Effector memory CD8-positive, alpha-beta T cell (primary cell): ENCODE measurements at places on chromosomes 4 and X.

- H3K36me3 ChIP-seq, result peaks cover 37% of the 10 kb centered on the region
- H3K4me3 ChIP-seq, result peak overlapping the region; percentile 94
- H3K27ac ChIP-seq, result peak overlapping the region; percentile 99
- no peaks in the 10 kb centered on the region for H3K27me3 ChIP-seq
- peaks cover 52% of the 10 kb centered on the region for H3K4me1 ChIP-seq
Measured at GRCh38 chr4:7971881-7972500, 32.3 kb upstream of the AFAP1 start.

DNA sequence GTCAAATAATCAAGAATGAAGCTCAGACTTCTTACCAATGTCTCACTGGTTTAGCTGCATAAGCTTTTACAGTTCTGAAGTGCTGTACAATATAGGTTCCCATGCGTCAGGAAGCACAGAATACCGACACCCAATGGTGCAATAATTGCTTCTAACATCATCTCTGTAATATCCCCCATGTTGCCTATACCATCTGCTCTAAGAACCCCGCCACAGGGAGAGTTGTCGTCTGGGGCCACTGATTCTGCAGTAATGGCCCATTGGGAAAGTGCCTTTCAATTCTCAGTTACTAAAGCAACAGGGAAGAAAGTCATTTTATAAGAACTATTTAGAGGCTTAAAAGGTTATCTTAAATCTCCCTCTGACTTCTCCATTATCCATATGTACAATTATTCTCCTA lies 94.9 kb downstream of the GLRA3 start:
- no peaks in the 10 kb centered on the region for H3K36me3 ChIP-seq
- no peaks in the 10 kb centered on the region for H3K4me1 ChIP-seq
- DNase-seq, result no peak
- H3K27me3 ChIP-seq, result no peaks in the 10 kb centered on the region
- no peak overlapping the region for H3K27ac ChIP-seq
- no peak overlapping the region for H3K4me3 ChIP-seq

- DNase-seq, result no peak
- no peaks in the 10 kb centered on the region for H3K27me3 ChIP-seq
- peaks cover 54% of the 10 kb centered on the region for H3K4me1 ChIP-seq
- no peak overlapping the region for H3K4me3 ChIP-seq
Measured at GRCh38 chrX:40086569-40087335, 11.0 kb downstream of the BCOR start.

- H3K4me3 ChIP-seq, result no peak overlapping the region
- no peaks in the 10 kb centered on the region for H3K4me1 ChIP-seq
- H3K27me3 ChIP-seq, result no peaks in the 10 kb centered on the region
- no peaks in the 10 kb centered on the region for H3K36me3 ChIP-seq
Measured at GRCh38 chrX:14363728-14364127, 165.6 kb upstream of the GLRA2 start.

DNA sequence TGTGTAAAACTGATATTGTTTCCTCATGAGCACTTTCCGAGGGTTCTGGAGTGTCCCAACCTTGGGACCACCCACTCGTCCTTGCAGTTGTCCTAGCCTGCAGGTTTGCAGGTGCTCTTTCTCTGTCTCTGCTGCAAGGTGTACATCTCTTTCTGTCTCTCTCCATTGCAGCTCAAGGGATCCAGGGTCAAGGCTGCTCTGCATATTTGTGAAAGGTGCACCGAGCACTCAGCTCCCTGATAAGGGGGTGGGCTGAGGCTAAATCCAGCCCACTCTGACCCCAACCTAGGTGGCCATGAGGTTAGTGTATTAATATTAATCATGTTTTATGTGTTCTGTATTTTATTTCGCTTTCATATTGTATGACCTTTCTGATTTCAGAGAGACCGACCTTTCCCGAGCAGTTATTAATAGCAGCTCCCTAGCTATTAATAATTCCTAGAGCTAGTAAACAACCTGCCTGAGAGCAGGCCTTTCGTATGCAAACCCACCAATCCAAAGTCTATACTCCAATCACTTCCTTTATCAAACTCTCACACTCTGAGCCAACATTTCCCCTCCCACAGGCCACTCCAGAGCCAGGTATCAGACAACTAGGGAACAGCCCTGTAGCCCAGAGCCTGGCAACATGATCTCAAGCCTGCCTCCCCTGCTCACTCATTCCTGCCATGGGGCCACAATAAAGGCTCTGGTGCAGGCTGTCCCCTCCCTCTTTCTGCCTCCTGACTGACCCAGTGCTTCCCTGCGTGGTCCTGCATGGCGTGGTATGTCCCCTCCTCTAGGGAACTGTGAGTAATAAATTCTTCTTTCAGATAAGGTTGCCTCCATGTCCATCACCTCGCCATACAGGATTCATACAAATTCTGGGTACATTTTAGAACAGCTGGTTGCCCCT lies 73.9 kb downstream of the SLC2A9 start:
- DNase-seq, result no peak
- H3K27ac ChIP-seq, result no peak overlapping the region
- H3K27me3 ChIP-seq, result peaks cover 19% of the 10 kb centered on the region
- no peaks in the 10 kb centered on the region for H3K36me3 ChIP-seq
- no peaks in the 10 kb centered on the region for H3K4me1 ChIP-seq

DNA sequence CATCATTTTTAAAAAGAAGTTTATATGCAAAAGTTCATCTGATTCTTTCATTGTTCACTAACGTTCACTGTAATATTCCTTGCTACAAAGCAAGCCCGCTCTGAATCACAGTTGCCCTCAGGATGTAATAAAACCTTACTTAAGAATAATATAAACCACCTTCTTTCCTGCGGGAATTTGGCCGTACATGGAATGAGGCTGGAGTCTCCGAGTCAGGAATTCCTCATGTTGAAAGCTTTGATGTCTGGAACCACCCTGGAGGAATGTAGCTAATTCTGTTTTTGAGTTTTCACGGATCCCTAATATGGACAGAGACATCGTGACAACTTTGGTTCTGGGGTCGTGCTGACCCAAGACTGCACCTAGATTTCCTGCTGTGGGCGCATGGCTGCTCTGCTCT lies 58.5 kb downstream of the CRLF2 start:
- H3K27ac ChIP-seq, result no peak overlapping the region
- no peak overlapping the region for H3K4me3 ChIP-seq
- no peaks in the 10 kb centered on the region for H3K27me3 ChIP-seq
- H3K36me3 ChIP-seq, result peaks cover 2% of the 10 kb centered on the region
- DNase-seq, result no peak

DNA sequence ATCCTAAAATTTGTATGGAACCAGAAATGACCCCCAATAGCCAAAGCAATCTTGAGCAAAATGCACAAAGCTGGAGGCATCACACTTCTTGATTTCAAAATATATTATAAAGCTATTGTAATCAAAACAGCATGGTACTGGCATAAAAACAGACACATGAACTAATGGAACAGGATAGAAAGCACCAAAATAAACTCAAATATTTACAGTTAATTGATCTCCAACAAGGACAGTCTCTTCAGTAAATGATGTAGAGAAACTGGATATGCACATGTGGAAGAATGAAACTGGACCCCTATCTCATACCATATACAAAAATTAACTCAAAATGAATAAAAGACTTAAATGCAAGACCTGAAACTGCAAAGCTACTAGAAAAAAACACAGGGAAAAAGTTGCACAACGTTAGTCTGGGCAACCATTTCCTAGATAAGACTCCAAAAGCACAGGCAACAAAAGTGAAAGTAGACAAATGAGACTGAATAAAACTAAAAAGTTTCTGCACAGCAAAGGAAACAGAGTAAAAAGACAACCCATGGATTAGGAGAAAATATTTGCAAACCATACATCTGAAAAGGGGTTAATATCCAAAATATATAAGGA lies 64.9 kb downstream of the CD99L2 start:
- peaks cover 3% of the 10 kb centered on the region for H3K36me3 ChIP-seq
- H3K4me1 ChIP-seq, result peaks cover 1% of the 10 kb centered on the region
- H3K27me3 ChIP-seq, result no peaks in the 10 kb centered on the region

GRCh38 chr4:5858020-5858769 lies 34.7 kb downstream of the CRMP1 start:
- no peaks in the 10 kb centered on the region for H3K36me3 ChIP-seq
- peaks cover 7% of the 10 kb centered on the region for H3K27me3 ChIP-seq
- no peaks in the 10 kb centered on the region for H3K4me1 ChIP-seq
- no peak overlapping the region for H3K4me3 ChIP-seq

DNA sequence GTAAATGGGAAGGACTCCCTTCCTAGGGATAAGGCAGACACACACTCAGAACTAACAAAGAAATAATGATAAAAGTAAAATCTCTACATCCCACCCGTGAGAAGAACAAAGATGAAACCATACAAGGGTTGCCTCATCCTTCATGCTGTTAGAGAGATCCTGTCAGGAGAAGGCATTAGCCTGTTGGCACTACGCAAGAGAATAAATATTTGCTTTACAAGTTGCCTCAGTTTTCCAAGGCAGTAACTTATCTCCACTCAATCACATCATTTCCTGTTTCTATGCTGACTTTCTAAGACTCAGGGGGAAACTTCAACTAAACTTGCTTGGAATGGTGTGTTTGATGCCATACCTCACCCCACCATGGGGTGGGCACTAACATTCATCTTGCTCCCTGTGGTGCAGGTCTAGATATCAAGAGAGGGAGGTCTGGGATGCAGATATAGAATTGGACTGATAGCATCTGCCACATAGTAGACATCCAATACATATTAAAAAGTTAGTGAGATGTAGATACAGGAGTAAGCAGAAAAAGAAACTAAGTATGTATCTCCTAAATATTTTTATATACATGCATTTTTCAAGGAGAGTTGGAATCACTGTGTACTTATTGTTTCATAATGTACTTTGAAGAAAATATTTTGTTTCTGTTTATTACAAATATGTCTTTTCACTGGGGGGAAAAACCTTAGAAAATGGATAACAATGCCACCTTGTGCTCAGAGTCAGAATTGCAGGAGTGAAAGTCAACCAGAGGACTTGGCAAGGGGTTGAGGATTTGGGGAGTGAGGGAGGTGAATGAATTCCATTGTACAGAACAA lies 57.2 kb upstream of the BEX4 start:
- no peaks in the 10 kb centered on the region for H3K36me3 ChIP-seq
- no peak overlapping the region for H3K4me3 ChIP-seq
- no peaks in the 10 kb centered on the region for H3K4me1 ChIP-seq
- DNase-seq, result peak; percentile 6

- no peaks in the 10 kb centered on the region for H3K27me3 ChIP-seq
- H3K4me3 ChIP-seq, result no peak overlapping the region
- peaks cover 50% of the 10 kb centered on the region for H3K36me3 ChIP-seq
Measured at GRCh38 chrX:16826207-16826606, 39.9 kb downstream of the TXLNG start.

- H3K27me3 ChIP-seq, result no peaks in the 10 kb centered on the region
- H3K36me3 ChIP-seq, result no peaks in the 10 kb centered on the region
- DNase-seq, result no peak
- H3K4me1 ChIP-seq, result no peaks in the 10 kb centered on the region
Measured at GRCh38 chr4:107304699-107305286, 268.7 kb upstream of the DKK2 start.

- peaks cover 11% of the 10 kb centered on the region for H3K27me3 ChIP-seq
- H3K4me3 ChIP-seq, result no peak overlapping the region
- DNase-seq, result no peak
Measured at GRCh38 chr4:89723096-89723495, 113.9 kb downstream of the SNCA start.

GRCh38 chr4:90503677-90504076 lies 376.5 kb downstream of the CCSER1 start:
- no peaks in the 10 kb centered on the region for H3K36me3 ChIP-seq
- H3K4me1 ChIP-seq, result no peaks in the 10 kb centered on the region
- H3K27me3 ChIP-seq, result no peaks in the 10 kb centered on the region
- no peak overlapping the region for H3K4me3 ChIP-seq
- no peak for DNase-seq

DNA sequence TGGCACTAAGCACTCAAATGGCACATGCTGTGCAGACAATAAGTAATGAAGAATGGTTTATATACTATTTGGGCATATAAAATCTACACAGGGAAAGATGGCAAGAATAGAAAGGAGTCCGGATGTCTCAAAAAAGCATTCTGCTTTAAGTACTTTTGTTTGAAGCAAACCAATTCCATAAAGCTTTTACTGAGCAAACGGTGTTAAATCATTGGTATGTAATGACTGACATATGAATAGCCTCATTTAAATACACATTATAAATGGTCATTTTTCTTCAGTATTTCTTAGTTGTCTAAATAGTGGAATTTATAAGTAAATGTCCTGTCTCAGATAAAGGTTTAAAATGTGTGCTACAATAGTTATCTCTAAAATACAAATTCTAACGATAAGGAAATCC lies 6.0 kb downstream of the FBXO8 start:
- no peak overlapping the region for H3K4me3 ChIP-seq
- DNase-seq, result no peak
- H3K27ac ChIP-seq, result no peak overlapping the region
- no peaks in the 10 kb centered on the region for H3K27me3 ChIP-seq
- peaks cover 46% of the 10 kb centered on the region for H3K4me1 ChIP-seq

GRCh38 chr4:185730387-185730786 lies 81.6 kb downstream of the SORBS2 start:
- no peak overlapping the region for H3K4me3 ChIP-seq
- no peaks in the 10 kb centered on the region for H3K4me1 ChIP-seq
- no peaks in the 10 kb centered on the region for H3K36me3 ChIP-seq

DNA sequence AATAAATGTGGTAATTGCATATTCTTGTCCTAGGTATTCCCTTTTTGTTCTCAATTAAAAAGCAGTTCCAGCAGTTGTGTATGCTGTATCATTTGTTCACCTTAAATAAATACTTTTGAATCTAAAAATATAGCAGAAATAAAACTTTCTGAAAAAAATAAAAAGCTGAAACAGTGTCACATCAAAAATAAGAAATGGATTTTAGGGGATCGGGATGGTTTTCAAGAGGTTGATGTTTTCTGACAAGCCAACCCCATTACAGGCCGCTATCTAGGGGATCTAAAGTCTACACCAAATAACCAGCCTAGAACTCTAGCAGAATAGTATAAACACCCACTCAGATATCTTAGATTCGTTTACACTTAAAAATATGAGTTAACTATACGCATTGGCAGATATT lies 95.4 kb upstream of the MAML3 start:
- no peak overlapping the region for H3K27ac ChIP-seq
- no peak for DNase-seq
- H3K4me1 ChIP-seq, result peaks cover 6% of the 10 kb centered on the region
- H3K27me3 ChIP-seq, result peaks cover 37% of the 10 kb centered on the region

DNA sequence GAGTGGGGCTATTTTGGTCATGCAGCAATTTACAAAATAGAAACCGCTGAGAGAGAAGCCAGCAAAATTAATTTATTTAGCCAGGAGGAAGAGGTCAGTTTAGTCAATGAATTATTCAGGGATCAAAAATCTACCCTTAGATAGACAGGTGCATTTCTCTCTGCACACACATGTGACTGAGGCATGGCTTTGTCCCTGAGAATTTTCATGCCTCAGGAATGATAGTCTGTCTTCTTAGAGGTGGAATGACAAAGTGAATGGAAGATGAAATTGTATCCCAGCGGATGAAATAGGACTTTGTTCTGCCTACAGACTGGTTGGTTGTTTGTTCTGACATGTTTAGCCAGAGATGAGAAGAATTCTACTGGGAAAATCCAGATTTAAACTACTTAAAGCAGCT lies 46.0 kb downstream of the ANKRD50 start:
- H3K36me3 ChIP-seq, result no peaks in the 10 kb centered on the region
- no peaks in the 10 kb centered on the region for H3K27me3 ChIP-seq
- H3K27ac ChIP-seq, result no peak overlapping the region
- H3K4me3 ChIP-seq, result no peak overlapping the region
